Tibial nerve (tissue), 4 donors: ENCODE measurements at places on chromosomes 2 and 18.

GRCh38 chr2:75595541-75596395 is 35.0 kb upstream of the EVA1A start:
- DNase-seq: no peak

DNA sequence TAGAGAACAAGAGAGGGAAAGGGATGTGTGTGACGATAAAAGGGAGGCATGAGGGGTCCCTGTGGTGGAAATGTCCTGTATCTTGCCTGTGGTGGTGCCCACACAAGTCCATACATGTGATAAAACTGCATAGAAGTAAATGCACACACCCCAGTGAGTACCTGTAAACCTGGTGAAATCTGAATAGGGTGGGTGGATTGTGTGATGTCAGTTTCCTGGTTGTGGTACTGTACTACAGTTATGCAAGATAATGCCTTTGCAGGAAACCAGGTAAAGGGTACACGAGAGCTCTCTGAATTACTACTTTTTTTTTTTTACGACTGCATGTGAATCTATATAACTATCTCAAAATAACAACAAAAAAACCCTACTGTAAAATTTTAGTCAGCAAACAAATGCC is 22.1 kb downstream of the SERPINE2 start:
- DNase-seq: no peak

- DNase-seq: no peak
Measured at GRCh38 chr2:62348700-62349099, 152.8 kb downstream of the B3GNT2 start.

GRCh38 chr2:207670887-207671286 is 40.6 kb upstream of the CCNYL1 start:
- DNase-seq: no peak

GRCh38 chr18:79570266-79571201 is 109.1 kb upstream of the CTDP1 start:
- DNase-seq: no peak

GRCh38 chr2:164335947-164336346 is 285.3 kb downstream of the GRB14 start:
- DNase-seq: no peak

- DNase-seq: peak; percentile 18
Measured at GRCh38 chr18:5057386-5058348, 139.4 kb downstream of the AKAIN1 start.

- DNase-seq: no peak
Measured at GRCh38 chr2:71686781-71687180, 233.4 kb downstream of the DYSF start.
